Activated naive CD8-positive, alpha-beta T cell treated with anti-CD3 and anti-CD28 coated beads, Interleukin-2, amount 10 ng/mL, durations not matched to agents 7 days and 5 days (primary cell): ENCODE measurements at places on chromosomes 11 and 22. TPM values are rescaled to one million over a fixed set of nuclear protein-coding genes. Genes with fewer than 3 reads are reported as not detected.

Gene CYTH4
- 157 TPM for total RNA-seq

Gene FGF3
- total RNA-seq = not detected

Gene CDC42BPG
- total RNA-seq = 3.5 TPM

Gene OR4D5
- total RNA-seq = not detected

Gene ATXN10
- total RNA-seq = 81.0 TPM

Gene ACR
- not detected for total RNA-seq

Gene SHANK2
- total RNA-seq = not detected

- DNase-seq = no peak
Measured at GRCh38 chr11:75031224-75031753, 42.6 kb downstream of the NEU3 start.

- peak; percentile 52 for DNase-seq
Measured at GRCh38 chr11:57345555-57346211, 7.5 kb downstream of the P2RX3 start.

DNA sequence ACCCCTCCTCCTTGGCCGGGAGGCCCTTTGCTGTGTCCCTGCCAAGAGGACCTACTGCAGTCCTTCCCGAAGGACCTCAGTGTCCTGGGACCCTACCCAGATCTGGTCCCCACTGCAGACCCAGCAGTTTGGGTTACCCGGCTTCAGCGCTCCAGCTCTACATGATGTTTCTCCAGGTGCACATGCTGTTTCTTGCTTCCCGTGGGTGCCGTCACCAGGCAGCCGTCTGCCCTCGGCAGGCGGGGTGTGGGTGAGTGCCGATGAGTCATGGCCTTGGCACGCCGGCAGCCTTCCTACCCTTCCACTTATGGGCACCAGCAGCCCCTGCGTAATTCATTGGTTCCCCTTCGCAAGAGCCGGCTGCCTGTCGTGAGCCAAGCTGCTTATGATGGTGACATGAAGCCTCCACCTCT lies 101.8 kb downstream of the BCR start:
- DNase-seq = no peak

GRCh38 chr11:32723332-32723731 lies 71.1 kb downstream of the CCDC73 start:
- no peak for DNase-seq

DNA sequence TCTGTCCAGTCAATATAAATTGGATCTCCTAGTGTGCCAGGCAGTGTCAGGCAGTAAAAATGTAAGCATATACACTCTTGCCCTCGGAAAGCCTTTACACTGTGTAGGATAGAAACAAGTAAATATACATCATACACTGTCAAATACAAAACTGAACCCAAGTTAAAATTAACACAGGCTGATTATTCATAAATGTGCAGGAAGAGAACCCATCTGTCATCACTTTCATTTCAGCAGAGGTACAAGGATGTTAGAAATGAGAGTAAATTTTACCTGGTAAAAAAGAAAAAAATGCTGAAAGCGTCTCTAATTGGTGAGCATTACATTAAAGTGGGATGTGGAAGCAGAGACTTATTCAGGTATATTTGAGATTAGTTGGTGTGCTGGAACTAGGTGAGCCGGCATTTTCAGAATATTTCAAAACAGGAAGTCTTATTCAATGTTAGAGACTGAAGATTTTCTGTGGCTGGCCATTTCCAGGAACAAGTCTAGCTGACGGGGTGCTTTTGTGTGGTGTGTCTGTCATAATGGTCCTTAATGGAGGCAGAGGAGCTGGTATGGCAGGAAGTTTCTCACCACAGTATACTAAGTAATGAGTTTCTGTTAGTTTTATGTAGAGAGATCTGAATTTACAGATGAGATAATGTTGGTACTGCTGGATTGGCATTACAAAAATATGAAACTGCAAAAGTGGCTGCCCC lies 192.6 kb downstream of the CASP12 start:
- DNase-seq = peak; percentile 39

GRCh38 chr11:17855531-17856290 lies 121.1 kb downstream of the KCNC1 start:
- no peak for DNase-seq

- DNase-seq = peak; percentile 66
Measured at GRCh38 chr11:725624-726202, 19.7 kb downstream of the EPS8L2 start.

- no peak for DNase-seq
Measured at GRCh38 chr22:40008726-40009291, 14.1 kb downstream of the FAM83F start.

DNA sequence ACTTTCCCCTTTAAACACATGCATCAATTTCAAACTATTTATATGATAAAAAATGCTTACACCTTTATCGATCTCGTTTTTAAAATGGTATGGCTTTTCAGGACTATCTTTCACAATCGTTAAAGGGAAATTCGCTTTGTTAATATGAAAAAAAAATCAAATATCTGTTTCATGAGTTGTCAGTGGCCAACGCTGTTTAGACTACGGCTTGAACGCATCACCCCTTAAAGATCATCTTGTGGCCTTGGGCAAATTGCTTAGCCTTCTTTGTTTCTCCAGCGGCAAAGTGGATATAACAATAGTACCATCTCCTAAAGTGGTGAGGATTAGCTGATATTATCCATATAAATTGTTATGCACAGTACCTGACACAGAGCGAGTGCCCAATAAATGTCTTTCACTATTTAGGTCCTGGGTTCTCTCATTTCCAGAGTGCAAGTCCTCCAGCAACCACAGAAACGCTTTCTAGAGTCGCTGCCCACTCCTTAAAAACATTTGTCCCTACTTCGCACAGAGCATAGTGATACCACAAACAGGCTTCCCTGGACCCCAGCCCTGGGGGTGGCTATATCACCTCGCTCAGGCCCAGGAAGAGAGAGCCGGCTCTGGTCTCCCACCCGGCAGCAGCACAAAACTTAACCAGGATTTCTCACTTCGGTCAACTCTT lies 904 bp downstream of the SLC35F2 start:
- no peak for DNase-seq

- DNase-seq = no peak
Measured at GRCh38 chr11:65135633-65136145, 1.4 kb upstream of the SYVN1 start.
